Umbilical cord (tissue), 2 donors: ENCODE measurements at places on chromosomes 16 and 17. TPM values are rescaled to one million over a fixed set of nuclear protein-coding genes. Genes with fewer than 3 reads are reported as not detected.

- DNase-seq: peak; percentile 45
Measured at GRCh38 chr17:79930877-79931816, 91.9 kb upstream of the CBX4 start.

DNA sequence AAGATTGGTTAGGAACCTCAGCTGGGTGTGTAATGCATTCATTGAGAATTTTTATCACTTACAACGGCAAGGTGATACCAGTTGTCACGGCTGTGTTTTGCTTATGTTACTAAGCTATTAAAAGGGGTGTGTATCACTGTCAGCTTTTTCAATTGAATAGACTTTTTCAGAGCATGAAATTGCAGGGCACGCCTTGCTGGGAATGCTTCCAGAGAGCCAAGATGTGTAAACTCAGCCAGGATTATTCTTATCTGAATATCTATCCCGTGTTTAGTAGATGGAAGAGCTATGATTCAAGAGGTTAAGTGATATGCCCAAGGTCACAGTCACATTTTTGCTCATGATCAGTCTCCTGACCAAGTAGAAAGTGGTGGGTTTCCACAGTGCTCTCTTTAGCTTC lies 6.6 kb upstream of the TEKT3 start:
- DNase-seq: peak; percentile 86

DNA sequence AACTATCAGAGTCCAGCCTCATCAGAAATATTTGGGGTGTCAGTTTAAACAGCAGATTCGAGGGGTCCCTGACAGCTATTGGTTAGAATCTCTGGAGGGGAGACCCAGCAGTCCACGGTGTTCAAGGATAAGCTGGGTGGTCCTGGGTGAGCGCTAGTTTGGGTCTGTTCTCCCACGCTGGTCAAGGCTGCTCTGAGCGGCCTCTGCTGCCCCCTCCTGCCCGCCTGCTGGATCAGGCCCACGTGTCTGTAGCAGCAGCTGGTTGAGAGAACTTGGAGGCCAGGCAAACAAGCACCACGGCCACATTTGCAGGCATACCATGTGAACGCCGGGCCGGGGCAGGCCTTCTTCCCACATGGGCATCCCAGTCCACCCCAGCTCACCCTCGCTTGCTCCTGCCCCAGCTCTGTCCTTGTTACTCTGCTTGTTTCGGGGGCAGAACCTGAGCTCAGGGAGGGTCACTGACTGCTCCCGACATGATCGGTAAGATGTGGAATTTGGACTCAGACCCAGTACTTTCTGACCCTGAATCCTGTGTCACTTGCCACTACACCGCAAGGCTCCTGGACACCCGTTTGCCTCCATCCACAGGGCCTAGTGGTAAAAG lies 7.4 kb downstream of the FOXF1 start:
- peak; percentile 58 for DNase-seq

DNA sequence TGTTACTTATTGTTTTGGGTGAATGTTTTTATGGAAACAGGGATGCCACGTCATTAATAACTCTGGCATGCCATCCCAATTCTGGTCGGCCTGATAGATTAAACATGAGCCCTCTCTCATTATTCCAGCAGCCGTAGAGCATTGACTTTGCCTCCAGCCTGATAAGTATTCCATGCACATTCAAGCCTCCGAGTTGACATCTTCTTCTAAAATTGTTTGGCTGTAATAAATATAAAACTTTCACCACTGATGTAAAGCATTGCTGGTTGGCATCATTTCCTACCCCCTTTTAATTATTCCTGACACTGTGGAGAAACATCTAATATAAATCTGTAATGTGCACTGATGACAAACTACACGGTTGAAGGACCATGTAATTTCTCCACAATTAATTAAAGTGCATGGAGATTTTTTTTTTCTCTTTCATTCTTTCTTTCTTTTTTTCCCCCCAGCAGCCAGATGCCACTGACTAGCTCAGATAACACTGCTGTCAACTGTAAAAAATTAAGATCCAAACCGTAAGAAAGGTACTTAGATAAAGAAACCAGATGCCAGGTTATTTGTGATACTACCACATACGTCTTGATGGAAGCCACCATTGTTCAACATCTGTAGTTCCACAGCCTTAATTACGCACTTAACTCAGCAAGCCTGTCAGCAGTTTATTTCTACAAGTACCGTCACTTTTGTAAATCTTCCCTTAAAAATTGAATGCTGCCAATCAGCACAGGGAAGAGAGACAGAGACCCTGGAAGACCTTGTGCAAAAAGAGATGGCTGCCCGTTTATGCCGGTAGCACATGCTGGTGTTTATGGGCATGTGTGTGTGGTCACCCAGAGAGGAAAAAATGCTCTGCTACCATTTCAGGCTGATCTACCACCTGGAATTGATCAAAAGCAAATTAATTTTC lies 237.7 kb downstream of the IRX3 start:
- DNase-seq: no peak

DNA sequence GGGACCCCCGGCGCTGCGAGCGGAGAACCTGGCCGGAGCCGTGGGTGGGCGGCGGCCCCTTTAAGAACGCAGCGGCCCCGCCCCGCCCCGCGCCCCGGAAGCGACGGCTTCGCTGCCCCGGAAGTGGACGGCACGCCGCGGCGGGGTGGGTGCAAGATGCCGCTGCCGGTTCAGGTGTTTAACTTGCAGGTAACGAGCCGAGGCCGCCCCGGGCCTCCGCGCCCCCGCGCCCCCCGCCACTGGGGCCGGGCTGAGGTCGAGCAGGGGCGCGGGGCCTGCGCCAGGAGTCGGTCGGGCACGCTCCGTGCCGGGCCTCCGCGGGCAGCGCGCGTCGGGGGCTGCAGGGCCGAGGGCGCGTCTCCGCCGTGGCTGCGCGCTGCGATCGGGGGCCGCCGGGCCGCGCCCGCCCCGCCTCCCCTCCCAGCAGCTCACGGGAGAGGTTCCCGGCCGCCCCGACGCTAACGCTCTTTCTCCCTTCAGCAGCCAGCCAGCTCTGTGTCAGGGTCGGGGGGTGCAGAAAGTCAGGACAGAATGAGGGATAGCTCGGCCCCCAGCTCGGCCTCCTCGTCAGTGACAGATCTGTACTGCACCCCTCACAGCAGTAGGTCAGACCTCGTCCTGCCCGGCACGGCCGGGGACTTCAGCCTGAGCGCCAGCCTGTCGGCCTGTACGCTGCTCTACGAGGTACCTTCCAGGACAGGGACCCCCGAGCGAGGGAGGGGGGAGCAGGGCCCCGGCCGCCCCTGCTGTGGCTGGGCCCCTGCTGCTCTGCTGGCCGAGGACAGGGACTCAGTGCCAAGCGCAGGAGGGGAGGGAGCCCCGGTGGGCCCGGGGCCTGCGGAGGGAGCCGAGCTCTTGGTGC lies at the start of the genes GPS1 and RFNG:
Gene GPS1 (plus strand): TSS at position 123 of the 862 bp plus-strand sequence. CDS start 34 bp downstream, at position 157.
Gene RFNG (minus strand): TSS at position 36 of the 862 bp plus-strand sequence. CDS start 45 bp downstream, outside the sequence.
- peak; percentile 69 for DNase-seq

The IL17C gene
- total RNA-seq: not detected

The CA5A gene
- total RNA-seq: 0.72 TPM
